ENCODE measurements at places on chromosomes 1 and 21.

DNA sequence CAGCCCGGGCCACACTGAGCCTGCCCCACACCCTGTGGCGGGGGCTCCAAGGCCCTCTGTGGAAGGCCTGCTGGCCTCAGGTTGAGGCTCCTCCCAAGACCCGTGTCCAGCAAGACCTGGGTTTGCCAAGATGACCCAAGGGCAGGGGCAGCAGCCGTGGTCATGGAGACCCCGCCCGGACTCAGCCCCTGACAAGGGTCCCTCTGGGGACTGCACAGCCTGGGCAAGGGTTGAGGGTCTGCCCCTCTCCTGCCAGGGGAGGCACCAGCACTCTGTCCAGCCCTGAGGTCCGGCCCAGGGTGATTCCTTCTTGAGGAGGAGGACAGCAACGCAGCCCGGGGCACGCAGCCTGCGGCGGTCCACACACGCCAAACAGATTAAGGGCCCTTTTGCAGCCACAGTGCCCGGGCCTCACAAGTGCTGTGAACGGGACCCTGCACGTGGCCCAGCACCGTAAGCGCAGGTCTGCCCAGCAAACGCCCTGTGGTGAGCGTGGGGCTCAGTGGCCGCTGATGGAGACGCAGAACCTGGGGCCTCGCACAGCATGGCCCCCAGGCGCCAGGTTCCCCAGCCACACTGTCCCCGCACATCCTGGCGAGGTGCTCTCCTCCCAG lies 3.4 kb downstream of the SPATC1L start:
- DNase-seq = no peak

GRCh38 chr1:27330786-27331185 lies 8.8 kb downstream of the TMEM222 start:
- DNase-seq = no peak

GRCh38 chr1:47678464-47678980 lies 240.7 kb downstream of the FOXD2 start:
- DNase-seq = no peak

DNA sequence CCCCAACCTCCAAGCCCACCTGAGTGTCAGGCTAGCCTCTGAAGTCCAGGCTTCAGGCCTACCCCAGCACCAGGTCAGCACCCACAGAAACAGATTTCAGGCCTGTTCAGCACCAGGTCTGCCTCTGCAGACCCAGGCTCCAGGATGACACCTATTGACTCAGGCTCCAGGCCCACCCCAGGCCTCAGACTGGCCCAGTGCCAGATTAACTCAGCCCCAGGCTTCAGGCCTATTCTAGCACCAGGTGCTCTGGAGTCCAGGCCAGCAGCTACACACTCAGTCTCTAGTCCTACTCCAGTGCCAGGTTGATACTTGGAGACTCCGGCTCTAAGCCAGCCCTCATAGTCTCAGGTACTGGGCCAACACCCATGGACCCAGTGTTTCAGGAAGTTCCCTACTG lies 541.7 kb upstream of the PBX1 start:
- DNase-seq = no peak

DNA sequence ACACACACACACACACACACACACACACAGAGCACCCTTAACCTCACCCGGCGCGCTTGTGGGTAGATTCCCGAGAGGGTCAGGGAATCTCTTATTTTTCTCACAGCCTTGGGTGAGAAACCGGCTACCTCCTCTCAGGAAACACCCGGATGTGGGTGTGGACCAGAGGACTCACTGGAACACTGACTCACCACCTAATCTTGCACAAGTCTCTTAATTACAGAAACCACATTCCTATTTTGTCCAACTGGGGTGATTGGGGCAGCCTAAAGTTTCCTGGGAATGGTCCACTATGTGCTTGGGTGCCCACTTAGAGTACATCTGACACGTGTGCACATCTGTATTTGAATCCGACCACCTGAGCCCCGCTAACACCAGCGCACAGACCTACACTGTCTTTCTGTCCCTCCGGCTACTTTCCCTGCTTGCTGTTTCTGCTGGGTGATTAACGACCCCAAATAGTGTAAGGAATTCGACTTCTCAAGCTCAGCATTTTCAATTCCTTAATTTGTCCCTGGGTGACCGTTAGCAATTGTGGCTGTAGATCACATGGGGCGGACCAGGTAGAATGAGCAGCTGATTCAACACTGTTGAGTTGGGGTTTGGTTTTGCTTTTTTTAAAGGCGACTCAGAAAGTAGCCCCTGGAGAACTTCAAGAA lies 14.0 kb upstream of the TBX15 start:
- peak; percentile 47 for DNase-seq

GRCh38 chr1:209457401-209458125 lies 126.0 kb upstream of the CAMK1G start:
- no peak for DNase-seq

DNA sequence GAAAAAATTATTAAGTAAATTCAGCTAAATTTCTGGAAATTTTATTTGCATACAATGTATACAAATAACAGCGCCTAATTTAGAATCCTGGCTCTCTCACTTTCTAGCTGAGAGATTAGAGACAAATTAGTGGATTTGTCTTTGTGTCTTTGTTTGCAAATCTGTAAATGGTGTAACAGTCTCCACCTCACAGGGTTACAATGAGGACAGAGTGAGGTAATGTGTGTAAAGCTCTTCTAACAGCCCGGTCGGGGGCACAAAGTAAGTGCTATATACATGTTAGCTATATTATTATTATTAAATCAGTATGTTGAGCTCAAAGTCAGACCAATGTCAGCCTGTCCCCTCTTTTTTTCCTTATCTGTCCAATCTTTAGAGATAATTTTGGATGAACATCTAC lies 5.0 kb upstream of the ADAMTSL4 start:
- DNase-seq = no peak

GRCh38 chr1:175417316-175417715 lies 224.7 kb upstream of the KIAA0040 start:
- DNase-seq = no peak

DNA sequence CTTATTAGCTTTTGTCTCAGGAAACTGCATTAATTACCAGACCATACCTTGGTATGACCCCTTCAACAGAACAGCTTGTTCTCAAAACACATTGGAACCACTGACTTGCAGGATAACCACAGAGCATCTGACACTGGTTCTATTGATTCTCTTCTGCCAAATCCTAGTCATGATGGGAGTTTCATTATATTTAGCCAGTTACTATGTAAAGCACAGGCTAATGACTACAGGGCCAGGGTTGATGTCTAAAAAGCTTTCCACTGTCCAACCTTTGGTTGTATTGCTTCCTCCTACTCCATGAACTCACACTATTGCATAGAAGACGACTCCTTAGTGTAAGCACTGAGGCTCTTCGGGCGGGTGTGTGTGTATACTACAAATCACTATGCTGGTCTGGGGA lies 3.8 kb downstream of the STMN1 start:
- DNase-seq = no peak

DNA sequence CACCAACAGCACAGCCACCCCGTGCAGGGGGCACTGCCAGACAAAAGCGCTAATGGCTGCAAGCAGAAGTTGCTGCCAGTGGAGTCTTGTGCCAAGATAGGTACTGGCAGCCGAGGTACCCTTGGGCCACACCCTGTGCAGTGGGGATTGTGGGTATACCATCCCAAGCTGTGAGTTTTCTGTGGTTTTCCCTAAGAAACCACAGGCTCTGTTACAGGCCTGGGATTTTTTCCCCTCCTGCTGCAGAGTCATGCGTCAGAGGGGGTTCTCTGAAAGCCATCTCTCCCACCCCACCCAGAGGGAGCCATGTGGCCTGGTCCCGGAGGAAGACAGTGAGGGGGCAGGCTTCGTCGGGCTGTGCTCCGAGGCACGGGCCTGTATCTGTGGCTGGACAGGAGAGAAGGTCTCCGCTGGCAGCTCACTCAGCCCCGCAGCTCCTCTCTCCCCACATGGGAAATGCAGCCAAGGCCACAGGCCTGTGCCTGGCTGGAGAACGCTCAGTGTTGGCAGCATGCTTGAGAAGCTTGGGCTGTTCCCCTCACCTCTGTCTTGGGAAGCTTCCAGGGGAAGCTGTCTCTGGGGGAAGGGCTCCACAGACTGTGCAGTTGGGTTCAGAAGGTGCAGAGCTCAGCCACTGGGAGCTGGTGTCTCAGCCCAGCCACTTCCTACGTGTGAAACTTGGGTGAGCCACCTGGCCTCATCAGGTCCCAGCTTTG lies 42.5 kb downstream of the NEK2 start:
- DNase-seq = peak; percentile 50

DNA sequence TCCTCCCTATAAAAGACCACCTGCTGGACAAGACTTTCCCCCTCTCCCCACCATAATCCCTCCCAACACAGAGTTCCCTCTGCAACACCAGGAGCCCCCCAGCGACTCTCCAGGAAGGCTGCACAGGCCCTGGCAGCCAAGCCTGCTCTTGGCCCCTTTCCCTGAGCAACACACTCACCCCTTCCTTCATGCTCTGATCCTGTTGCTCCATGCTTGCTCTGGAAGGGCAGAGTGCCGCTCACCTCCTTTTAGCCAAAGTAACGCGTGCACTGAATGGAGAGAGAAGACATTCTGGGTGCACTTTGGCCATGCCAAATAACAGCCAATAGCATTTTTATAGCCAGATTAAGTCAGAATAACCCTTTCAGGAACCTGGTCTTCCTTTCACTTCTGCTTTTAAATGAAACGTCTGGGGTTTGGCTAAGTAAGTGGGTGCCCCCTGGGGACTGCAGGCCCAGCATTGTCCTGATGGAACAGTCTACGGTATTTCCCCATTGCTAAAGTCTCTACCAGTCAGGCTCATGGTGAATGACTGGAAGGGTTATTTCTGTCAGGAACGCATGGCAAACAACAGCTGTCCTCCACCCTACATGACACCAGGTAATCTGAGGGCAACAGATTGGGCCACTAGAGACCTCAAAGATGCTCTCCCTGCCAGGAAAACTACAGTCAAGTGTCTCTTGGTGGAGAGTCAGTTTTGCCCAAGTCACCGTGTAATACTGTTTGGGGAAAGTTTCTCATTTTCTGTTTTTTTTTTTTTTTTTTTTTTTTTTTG lies at the start of gene SLC2A5:
SLC2A5 (minus strand) TSS at position 310 of the 775 bp plus-strand sequence; CDS start at position 211, 99 bp downstream.
- peak; percentile 92 for DNase-seq

DNA sequence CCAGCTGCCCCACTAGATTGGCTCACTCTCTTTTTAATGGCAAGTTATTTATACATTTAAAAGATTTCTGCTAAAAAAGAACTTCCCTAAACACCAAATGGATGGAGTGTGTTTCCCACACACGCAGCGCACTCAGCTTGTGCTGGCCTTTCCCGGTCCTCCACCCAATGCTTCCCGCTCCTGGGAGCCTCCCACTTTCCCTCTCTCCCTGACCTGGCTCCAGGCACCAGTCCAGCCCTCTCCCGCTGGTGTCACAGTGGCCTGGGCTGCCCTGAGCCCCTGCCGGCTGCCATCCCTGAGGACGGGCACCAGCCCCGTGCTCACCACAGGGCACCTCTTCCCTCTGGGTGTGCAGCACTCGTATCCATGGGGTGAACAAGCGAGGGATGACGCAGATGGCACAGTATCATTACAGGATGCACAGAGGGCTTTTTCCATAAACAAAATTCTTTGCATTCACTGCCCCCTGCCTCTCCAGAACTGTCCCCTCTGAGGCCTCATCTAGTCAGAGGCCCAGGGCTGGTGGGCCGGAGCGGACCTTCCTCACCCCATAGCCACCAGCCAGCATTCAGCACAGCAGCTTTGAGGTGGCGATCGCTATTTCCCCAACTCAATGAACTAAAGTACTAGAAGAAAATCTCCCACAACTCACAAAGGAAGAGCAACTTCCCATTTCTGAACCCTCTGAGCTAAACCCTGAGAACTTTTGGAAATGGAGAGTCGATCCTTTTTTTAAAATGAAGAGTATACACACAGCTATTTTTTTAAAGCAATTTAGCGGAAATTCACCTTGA lies 68.5 kb downstream of the SLC37A1 start:
- DNase-seq = no peak

DNA sequence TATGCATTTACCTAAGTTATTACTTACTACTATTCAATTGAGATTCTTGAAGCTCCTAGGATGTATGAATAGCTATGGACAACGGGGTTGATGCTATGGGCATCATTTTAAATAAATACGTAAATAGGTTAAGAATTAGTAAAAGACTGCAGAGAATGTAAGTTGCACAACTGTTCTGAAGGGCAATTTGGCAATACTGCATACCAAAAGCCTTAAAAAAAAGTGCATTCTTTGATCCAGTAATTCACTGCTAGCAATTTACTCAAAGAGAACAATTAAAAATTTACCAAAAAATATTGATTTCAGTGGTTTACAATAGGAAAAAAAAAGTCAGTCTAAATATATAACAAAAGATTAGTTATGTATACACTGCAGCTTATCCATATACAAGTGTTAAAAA lies 3.5 kb downstream of the ARPC5 start:
- no peak for DNase-seq

- peak; percentile 61 for DNase-seq
These were observed 82.0 kb upstream of the GCLM start for GRCh38 chr1:93991271-93991670.

DNA sequence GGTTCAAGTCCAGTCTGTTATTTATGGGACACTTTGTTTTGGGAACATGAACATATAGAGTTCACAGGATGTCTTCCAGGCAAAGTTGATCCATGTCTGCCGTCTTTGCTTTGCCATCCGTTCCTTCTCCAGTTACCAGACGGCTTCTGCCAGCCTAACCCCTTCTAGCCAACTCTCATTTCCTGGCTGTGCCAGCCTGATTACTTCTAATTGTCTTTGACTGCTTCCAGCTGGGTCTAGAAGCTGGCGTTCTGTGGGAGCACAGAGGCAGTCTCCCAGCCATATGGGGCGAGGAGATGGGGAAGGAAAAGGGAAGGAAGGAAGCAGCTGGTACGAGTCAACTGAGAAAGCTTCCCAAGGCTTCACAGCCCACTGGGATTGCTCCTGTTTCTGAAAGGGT lies 3.1 kb upstream of the HUNK start:
- DNase-seq = no peak

DNA sequence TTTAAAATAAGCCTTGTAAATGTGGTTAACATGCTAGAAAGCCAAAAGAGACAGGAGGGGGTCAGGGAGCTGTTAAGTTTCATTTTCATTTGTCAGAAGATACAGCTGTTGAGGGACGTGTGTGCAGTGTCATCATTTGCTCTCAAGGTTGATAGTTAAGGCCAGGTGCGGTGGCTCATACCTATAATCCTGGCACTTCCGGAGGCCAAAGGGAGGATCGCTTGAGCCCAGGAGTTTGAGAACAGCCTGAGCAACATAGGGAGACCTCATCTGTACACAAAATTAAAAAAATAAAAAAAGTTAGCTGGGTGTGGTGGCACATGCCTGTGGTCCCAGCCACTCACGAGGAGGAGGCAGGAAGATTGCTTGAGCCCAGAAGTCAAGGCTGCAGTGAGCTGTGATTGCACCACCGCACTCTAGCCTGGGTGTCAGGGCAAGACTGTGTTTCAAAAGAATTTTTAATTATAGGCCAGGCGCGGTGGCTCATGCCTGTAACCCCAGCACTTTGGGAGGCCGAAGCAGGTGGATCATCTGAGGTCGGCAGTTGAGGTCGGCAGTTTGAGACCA lies 22.7 kb downstream of the ZBTB8OS start:
- peak; percentile 11 for DNase-seq

DNA sequence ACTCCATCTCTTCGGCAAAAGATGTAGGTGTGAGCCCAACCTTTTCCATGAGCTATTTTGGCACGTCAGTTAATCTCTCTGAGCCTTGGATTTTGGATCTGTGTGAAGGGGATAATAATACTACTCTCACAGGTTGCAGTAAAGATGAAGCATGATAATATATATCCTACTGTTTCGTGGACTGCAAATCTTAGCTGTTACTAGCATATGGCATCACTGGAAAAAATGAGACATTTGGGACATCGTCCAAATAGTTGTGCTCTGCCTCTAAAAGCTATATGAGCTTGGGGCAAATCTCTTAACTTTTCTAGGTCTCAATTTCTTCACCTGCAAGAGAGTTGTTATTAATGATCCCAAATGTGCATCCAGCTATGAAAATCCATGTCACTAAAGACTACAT lies 147.4 kb upstream of the ZRANB2 start:
- no peak for DNase-seq

- no peak for DNase-seq
These were observed 717.2 kb downstream of the NCAM2 start for GRCh38 chr21:21715266-21715969.
